ENCODE measurements at places on chromosomes 1 and 21.

GRCh38 chr1:189405419-189405818, 1072.2 kb downstream of the BRINP3 start:
- no peak for DNase-seq

DNA sequence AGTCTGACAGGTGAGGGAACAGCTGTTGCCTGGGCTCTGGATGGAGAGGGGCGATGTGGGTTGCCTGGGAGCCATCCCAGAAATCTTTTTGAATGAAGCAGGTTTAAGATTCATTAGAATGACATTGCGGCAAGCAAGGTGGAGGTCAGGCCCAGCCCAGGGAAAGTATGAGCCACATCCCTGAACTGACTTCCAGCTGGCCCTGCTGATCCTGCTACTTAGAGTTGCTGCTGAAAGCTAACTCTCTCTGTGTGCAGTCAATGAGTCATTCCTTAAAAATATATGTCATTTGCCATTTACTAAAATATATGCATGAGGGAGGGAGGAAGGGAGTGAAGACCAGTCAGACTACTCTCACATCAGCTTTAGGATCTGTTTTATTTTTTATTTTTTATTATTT, 54.3 kb upstream of the RAB3GAP2 start:
- no peak for DNase-seq

DNA sequence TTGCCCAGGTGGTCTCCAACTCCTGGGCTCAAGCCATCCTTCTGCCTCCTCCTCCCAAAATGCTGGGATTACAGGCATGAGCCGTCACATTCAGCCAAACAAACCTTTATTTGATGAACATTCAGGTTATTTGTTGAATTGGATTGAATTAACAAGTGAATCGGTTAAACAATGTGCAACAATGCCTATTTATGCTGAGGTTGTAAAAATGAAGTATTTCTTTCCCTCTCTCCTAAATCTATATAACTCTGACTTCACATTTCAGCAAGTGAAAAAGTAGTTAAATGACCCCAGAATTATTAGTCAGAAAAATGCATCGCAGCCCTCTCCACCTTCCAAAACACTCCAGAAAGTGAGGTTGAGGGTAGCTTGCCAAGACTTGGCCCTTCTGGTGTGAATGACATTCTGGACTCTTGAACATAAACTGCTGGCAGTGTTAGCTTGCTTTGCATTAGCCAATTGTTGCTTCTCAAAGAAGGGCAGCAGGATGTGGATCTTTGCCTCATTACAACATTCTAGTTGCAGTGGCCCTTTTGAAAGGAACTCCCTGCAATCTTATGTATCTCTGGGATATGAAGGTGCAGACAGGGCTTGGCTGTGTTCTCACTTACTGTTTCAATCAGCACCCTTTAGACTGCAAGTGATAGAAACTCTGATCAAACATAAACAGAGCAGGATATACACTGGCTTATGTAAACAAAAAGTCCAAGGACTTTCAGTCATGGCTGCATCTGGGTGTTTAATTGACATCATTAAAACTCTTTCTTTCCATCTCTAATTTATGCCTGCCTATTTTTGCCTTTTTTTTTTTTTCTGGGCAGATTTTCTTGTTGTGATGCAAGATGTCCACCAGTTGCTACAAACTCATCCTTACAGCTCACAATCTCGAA, 22.4 kb downstream of the EDN2 start:
- DNase-seq: no peak

DNA sequence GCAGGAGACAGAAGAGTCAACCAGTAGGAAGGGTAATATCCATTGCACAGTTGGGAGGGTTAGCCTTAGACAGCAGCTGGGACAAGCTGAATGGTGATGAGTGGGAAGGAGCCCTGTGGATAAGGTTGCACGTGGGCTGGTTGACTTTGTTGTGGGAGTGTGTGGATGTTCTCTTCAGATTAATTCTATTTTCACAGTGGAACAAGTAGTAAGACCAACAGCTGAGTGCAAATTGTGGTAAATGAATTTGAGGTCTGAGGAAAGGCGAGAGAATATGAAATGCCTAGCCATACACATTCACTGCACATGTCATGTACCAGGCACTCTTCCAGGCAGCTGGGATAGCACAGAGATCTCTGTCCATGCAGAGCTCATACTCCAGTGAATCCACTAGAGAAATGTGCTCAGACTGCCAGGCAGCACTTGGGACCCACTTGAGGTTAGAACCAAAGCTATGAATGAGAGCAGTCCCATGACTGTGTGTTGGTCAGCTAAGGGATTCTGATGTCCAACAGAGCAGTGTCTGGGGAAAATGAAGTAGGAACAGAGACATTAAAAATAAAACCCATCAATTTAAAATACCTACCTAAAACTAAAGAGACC, 25.2 kb upstream of the VTCN1 start:
- DNase-seq: no peak

DNA sequence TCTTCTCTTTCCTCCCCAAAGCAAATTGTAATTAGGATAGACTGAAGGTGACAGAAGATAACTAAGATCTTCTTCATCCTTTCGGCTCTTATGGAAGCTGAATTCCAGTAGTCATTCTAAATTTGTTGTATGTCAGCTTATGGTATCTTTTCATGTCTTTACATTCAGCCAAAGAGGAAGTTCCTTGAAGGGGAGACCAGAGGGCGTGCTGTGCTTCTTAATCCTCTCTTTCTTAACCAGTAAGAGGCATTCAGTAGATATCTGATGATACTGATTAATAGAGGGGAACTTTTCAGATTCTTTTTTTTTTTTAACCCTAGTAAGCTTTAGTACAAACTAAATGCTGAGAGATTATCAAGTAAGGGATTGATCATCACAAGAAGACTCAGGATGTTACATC, 102.3 kb downstream of the OSBPL9 start:
- DNase-seq: no peak

DNA sequence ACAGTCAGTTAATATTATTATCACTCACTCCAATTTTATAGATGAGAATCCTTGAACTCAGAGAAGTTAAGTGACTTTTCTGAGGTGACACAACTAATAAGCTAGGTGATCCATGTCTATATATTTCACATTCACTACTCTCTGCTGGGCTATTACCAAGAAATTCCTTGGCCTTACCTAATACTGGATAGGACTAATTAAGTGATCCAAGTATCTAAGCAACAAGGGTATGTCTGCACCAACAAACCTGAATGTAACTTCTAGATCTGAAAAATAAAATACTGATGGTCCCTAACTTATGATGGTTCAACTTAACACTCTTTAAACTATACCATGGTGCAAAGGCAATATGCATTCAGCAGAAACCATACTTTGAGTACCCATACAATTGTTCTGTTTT, 14.8 kb upstream of the CASQ2 start:
- DNase-seq: no peak

DNA sequence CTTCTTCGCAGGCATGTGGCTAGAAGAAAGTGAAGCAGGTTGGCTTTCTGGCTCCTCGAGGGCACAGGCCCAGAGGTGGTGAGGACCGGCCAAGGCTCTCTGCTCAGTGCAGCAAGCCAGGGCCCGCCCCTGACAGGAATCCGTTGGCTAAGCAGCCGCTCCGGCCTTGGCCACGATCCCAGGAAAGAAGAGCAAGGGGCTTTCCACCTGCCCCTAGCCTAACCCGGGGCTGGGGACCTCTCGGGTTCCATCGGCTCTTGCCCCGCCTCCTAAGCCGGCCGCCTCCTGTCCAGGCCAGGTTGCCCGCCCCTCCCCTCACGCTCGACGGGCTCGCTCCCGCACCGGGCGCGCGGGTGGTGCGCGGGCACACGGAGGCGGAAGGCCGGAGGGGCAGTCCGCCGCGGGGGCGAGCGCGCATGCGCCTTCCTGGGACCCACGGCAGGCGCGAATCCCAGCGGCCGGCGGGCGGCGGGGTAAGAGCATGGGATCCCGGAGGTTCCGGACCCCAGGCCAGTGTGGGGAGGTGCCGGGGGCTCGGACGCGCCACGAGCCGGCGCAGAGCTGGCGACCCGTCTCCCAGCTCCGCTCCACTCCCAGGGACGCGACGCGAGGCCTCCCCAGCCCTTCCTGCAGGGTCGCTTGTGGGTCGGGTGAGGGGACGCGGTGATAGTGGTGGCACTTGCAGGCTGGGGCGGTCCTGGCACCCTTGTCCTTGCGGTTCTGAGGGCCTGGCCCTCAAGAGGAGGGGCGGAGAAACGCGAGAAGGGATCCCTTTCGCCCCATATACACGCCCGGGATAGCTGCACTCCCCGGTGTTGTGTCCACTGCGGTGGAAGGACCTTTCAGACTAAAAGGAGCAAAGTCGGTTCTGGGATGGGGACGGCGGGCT, at the start of gene ALG6:
Gene ALG6 (plus strand): TSS at position 413 of the 889 bp plus-strand sequence. CDS start 3,351 bp downstream, outside the sequence.
- peak; percentile 54 for DNase-seq

DNA sequence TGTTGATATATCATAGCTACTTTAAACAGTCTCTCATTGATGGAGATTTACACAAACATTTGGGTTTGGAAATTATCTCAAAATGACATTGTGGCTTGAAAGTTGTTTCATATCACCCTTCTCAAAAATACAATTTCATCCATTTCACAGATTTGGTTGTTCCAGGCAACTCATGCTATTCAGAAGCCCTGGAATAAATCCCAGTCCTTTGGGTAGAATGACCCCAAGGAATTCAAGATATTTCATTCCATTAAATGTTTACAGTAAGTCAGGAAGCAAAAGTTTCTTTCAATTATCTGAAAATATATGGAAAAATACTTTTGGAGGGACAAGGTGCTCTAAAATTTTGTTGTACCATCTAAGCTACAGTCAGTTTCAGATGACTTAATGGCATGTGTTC, 27.1 kb downstream of the MPZL1 start:
- DNase-seq: no peak

GRCh38 chr1:205226868-205227583, 720 bp upstream of the TMCC2 start:
- no peak for DNase-seq

DNA sequence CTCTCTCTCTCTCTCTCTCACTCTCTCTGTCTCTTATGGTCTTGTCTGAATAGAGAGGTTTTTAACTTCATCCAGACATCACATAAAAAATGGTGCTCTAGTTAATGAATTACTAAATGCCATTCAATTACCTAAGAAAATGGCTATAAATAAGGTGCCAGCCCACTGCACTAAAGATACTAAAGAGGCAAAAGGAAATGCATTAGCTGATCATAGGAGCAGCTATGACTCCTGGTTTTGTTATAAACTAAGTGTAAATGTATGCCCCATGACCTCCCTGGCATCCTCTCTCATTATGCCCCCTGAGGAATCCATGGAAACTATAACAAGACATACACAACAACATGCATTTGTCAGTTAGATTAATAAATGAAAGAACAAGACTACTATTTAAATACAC, 57.5 kb upstream of the PDC start:
- no peak for DNase-seq

DNA sequence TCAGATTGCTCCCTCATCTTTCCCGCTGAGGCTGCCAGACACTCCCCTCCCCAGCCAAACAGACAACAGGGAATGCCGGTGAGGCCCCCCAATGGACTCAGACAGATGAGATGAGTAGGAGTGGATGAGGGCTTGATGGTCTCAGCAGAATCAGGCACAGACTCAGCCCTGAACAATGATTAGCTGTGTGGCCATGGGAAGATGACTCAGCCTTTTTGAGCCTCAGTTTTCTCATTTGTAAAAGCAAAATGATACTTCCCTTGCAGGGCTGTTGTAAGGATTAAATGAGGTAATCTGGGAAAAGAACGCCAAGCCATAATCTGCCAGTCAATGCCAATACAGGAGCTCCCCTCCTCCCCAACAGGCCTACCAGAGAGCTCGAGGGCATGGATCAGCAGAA, 12.4 kb downstream of the C1orf198 start:
- DNase-seq: no peak

DNA sequence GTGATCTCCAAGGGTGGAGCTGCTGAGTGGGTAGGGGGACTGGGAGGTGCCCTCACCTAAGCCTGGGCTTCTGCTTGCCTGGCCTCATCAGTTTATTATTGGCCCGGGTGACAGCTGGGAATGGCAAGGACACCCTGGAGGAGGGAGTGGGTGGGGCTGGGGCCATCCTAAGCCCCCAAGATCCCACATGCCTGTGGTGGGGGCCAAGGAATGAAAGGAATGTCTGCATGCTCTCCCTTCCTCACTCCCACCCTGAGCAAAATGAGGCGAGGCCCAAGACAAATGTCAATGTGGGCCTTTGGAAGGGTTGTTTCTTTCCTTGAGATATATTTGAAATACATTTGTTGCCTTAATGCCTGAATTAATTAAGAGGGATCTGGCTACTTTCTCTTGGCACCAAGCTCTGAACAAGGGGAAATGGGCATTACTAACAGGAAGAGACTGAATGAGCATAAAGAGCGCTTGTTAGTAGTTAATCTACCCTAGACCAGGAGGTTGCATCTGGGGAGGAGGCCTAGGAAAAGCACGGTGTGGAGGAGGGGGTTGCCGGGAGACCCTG, 19.7 kb upstream of the CHI3L1 start:
- DNase-seq: no peak

DNA sequence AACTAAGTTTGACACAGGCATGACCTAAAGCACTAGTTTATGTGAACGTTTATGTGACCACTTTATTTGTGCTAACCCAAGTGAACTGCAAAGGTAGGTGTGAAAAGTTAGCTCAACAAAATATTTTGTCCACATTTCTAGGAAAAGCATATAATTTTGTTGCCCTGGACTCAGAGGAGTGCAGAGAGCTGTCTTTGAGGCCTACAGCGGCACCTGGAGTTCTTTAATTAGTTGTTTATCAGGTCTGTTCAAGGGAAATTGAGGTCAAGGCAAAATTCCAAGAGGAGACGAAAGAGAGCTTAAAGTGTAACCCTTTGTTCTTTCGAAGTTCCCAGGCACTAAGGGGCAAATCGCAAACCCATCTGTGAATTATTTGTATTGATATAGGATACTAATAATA, 1.3 kb downstream of the GIPC2 start:
- DNase-seq: no peak

GRCh38 chr1:23727362-23727811, 15.9 kb upstream of the ELOA start:
- DNase-seq: no peak

DNA sequence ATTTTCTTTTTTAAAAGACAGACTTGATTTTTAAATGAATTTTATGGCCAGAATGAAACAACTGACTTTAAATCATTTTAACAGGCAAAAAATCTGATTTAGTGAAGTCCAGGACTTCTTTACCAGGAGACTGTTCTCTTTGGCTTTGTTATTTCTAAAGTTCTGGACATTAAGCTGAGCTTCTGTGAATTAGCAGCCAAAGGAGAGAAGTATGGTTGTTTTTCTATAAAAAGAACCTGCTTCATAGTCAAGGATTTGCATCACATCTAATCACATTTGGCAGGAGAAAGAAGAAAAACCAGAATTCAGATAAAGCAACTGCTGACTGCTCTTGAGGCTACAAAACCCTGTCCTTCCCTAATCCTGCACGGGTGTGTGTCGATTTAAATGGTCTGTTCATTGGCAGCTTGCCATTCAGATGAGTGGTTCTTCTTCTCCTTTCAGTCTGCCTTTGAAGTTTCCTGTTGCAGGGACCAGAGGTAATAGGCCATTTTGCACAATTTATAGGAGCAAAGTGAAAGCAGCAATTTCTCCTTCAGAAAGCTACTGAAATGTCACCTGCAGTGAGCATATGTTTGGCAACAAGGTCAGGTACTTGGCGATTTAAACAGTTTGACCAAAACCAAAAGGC, 215.4 kb downstream of the OLFM3 start:
- no peak for DNase-seq

Data from esophagus squamous epithelium (tissue), 5 donors.